Fibroblast of skin of back (primary cell): ENCODE measurements at places on chromosomes 13 and 19.
A peak's percentile ranks its signal among the peaks of the same experiment; 100 is the strongest.

GRCh38 chr13:105007166-105007808 lies 1528.2 kb downstream of the EFNB2 start:
- DNase-seq, result no peak

- no peak for DNase-seq
Observed at GRCh38 chr19:29551774-29552173, 26.0 kb downstream of the VSTM2B start.

DNA sequence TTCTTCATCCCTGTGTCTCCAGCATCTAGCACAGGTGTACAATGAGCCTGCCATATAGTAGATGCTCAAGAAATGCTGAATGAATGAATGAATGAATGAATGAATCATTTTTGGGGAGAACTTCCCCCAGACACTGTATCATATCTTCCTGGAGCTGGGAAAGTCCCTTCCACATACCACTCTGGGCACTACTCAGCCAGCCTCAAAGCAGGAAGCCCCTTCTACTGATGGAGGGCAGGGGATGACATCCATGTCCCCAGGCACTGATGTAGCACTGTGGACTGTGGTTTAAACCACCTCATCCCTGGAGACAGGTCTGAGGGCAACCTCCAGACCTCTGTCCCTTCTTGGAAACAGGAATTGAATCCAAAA lies 4.8 kb downstream of the GNA15 start:
- DNase-seq, result no peak

GRCh38 chr13:46492946-46493345 lies 60.0 kb upstream of the LRCH1 start:
- peak; percentile 63 for DNase-seq
